PC-3 (cell line): ENCODE measurements at places on chromosomes 4 and X. TPM values are rescaled to one million over a fixed set of nuclear protein-coding genes. Genes with fewer than 3 reads are reported as not detected.

GRCh38 chr4:147198411-147199051 is 252.9 kb upstream of the TTC29 start:
- no peak for DNase-seq

- DNase-seq, result peak; percentile 22
These were observed 8.2 kb upstream of the TRAM1L1 start for GRCh38 chr4:117093571-117093970.

- DNase-seq, result peak; percentile 91
These were observed 29.6 kb downstream of the PDK3 start for GRCh38 chrX:24494647-24495075.

DNA sequence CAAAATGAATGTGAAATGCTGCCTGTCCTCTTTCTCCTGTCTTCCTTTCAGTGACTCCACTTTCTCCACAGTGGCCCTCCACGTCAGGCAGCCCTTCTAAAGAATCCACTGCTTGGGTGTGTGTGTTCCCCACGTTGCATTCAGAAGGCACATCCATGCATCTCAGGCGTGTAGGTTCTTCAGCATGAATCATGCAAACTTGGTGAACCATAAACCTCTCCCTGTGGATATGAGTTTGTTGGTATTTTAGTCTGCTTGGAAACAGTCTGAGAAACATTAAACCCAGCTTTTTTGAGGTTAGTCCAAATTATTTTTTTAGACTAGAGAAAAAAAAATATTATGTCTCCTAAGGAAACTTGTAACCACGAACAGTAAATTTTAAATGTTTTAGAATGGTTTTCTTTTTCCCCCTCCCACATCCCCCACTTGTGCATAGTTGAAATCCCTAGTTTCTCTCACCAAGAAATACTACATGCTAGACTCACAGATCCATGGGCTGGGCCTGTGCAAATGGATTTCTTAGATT is 251.6 kb downstream of the CBR4 start:
- no peak for DNase-seq

GRCh38 chr4:153832720-153833287 is 43.9 kb upstream of the SFRP2 start:
- no peak for DNase-seq

DNA sequence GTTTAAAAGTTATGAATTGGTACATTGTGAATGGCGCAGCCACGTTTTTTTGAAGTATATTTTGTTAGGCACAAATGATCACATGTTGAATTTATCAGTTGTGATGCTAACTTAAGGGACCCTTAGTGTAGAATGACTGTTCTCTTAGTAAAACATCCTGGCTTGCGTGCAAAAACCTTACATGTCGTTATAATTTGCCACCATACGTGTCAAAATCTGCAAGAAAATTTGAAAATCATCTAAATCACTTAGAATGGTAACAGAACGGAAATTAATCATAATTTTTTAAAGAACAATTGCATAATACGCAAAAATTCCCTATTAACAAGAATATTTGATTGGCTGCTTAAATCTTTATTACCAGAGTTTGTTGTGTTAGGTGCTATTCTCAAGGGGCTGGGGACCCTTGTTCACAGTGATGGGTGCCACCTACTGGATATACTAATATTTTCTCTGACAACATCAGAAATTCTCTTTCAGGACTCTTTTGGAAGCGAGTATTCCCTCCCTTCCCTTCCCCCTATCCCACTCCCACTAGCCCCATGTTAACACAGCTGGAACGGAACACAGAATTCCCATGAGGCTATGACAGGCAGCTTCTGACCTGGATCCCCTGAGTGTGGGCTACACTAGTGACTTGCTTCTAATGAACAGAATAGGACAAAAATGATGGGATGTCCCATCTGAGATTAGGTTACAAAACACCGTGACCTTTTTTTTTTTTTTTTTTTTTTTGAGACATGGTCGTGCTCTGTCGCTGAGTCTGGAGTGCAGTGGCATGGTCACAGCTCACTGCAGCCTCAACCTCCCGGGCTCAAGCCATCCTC is 71.8 kb downstream of the SUPT20HL2 start:
- peak; percentile 49 for DNase-seq

DNA sequence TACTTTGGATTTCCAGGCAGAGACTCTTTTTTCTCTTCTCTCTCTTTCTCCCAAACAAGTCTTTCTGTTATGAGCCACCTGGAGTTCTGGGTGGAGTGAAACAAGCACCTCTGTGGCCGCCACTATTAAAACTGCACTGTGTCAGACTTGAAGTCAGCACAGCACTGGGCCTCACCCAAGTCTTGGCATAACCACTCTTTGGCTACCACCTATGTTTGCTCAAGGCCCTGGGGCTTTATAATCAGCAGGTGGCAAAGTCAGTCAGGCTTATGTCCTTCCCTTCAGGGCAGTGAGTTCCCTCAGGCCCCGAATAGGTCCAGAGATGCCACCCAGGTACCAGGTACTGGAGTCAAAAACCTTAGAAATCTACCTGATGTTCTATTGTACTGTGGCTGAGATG is 52.4 kb downstream of the ITIH6 start:
- no peak for DNase-seq

DNA sequence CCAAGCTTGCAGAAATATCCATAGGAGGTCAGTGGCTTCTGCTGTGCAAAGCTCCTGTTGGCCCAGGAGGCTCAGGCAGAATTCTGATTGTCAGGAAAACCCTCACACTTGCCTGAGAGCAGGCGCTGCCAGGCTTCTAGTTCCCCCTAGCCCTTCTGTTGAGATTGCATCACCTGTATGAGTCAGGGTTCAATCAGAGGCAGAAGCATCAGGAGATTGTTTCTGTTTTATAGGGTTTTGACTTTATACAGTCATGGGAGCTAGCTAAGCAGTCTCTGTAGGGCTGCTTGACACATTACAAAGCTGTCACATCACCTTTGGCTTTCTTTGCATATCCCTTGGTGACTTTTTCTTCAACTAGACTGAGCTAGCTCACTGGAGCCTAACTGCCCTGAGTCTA is 27.8 kb downstream of the DIPK2B start:
- DNase-seq, result peak; percentile 90

DNA sequence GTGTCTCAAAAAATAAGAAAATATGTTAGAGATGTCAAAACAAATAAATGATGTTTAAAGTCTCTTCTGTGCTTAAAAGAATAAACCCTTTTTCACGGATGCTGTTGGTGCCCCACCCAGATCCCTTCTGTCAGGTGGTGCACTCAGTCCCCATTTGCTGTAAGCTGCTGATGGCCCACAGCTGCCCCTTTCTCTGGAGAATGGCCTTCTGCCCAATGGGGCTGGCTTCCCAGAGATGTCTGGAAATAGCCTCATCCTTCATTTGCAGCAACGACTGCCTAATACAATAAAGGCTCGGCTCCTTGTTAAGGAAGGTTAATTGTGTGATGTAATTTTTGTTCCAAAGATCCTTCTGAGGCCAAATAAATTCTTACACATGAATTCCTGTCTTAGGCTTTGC is 31.8 kb downstream of the ETNPPL start:
- no peak for DNase-seq

Gene CHIC1
- total RNA-seq, result 2.4 and 3.8 TPM in 2 replicates

Gene CDX4
- total RNA-seq, result not detected in 2 replicates

Gene BTC
- total RNA-seq, result 7.5 and 12.8 TPM in 2 replicates

Gene ZNF711
- total RNA-seq, result 0.86 and 1.6 TPM in 2 replicates

Gene RHOXF2B
- total RNA-seq, result not detected in 2 replicates
